ENCODE measurements at places on chromosomes 2 and 18.
A peak's percentile ranks its signal among the peaks of the same experiment; 100 is the strongest.

- no peak for DNase-seq
Observed at GRCh38 chr2:166240387-166241313, 112.8 kb upstream of the SCN1A start.

DNA sequence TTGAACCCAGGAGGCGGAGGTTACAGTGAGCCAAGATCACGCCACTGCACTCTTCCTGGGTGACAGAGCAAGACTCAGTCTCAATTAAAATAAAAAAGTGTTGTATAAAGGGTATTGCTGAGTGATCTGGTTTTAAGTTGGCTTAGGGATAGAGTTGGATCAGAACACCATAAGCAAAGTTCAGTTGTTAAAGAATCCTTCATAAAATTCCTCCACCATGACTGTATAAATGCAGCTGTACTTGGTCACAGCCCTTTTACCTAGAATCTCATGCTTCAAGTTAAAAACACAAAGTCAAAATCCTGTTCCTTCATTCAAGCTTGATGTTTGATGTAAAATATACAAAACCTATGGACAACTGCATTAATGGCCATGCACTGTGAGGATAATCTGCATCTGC lies 33.4 kb upstream of the PNO1 start:
- no peak for DNase-seq

DNA sequence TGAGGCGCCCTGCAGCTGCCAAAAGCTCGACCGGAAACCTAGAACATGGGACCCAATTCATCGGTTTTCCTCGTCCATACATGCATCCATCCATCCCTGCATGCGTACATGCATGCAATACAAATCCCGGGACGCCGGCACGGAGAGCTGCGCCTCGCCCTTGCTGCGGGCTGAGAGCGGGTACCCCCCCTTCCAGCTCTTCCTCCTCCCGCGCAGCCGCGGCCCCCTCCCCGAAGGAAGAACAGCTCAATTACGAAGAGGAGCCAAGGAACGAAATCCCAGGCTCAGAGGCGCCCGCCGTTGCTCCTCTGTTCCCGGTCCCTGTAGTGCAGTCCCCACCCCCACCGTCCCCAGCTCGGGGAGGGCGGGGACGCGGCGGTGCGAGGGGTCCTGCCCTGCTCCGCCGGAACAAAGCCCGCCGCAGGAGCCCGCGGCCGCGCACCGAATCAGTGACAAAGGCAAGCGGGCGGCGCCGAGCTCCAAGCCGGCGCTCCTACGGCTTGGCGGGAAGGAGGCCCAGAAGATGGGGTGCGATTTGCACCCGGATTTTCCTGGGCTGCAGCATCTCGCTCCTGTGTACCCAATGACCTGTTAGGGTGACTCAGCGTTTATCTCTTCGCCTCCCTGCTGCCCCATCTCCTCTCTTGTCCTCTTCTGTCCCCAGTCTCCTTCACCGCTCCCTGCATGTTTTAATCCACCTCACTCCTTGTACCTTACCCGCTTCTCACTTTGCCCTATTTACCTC lies 8.9 kb upstream of the POU3F3 start:
- DNase-seq, result peak; percentile 43

DNA sequence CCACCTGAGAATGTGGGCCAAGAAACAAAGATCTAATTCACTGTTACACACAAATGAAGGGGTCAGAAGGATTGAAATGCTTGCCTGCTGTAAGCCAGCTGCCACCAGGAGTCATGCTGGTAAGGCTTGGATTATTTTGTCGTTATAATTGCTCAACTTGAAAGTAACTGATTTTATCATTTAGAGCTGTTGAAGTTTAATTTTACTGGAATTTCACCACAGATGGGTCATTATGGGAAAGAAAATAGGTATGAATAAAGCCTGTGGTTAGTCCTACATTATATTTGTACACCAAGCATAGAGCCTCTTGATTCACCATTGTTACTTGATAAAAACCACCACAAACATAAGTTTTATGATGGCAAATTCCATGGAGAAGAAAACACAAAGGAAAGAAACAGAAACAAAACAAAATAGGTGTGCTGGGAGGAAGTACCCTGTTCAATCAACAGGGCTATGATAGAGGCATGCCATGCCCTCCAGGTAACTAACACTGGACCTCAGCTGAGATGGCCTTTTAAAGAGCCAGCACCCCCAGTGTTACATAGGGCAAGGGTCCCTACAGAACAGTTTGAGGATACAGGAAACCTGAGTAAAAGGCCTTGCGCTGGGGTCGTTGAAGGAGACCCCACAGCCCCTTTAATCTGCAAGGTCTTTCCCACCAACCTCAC lies 3.0 kb downstream of the CLEC4F start:
- no peak for DNase-seq

DNA sequence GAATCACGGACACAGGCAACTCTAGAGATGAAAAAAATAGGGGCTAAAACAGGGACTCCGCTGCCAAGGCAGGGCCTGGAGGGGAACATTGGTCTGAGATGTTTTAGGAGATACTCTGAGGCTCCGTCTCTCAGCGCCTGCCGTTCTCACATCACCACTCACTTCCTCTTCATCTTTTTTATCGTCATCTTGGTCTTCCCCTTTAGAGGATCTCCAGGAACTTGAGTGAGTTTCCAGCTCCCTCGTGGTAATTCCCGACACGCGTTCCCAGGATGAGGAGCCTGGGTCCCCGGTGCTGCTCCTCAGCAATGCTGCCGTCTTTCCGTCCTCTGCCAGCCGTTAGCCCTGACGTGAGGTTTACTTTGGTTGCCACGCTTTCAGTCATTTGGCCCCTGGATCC lies 16.1 kb downstream of the MLPH start:
- DNase-seq, result no peak
